LHCN-M2 (cell line): ENCODE measurements at places on chromosomes 12 and 14. TPM values are rescaled to one million over a fixed set of nuclear protein-coding genes. Genes with fewer than 3 reads are reported as not detected.

DNA sequence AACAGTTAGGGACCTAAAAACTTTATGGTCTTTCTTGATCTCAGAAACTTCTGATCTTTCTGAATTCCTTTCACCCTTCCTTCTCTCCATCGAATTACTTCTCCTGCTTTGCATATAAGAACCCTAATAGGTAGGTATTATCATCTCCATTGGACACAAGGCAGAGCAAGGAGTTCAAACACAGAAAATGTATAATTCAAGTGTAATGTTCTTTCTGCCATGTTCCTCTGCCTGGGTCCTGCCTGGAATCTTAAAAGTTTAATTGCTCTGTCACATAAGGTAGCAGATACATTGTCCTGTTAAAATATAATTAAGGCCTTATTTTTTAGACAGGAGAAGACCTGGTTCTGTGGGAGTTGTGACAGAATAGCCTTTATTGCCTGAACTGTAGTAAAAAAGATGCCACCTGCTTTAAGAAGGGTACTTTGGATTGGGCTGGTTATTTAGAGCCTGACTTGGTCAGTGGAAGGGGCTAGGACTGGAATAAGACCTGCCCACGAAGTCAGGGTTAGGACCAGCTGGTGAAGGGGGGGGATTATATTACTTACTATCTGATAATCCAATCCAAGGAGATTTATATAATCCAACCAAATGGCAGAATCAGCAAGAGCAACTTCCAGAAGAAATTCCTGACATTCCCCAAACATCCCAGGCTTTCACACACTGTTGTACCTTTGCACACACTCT is 10.4 kb downstream of the G2E3 start:
- DNase-seq, result no peak

MED13L gene
- 46.8 and 60.0 TPM in 2 replicates for total RNA-seq

KLRB1 gene
- total RNA-seq, result not detected in 2 replicates

DNA sequence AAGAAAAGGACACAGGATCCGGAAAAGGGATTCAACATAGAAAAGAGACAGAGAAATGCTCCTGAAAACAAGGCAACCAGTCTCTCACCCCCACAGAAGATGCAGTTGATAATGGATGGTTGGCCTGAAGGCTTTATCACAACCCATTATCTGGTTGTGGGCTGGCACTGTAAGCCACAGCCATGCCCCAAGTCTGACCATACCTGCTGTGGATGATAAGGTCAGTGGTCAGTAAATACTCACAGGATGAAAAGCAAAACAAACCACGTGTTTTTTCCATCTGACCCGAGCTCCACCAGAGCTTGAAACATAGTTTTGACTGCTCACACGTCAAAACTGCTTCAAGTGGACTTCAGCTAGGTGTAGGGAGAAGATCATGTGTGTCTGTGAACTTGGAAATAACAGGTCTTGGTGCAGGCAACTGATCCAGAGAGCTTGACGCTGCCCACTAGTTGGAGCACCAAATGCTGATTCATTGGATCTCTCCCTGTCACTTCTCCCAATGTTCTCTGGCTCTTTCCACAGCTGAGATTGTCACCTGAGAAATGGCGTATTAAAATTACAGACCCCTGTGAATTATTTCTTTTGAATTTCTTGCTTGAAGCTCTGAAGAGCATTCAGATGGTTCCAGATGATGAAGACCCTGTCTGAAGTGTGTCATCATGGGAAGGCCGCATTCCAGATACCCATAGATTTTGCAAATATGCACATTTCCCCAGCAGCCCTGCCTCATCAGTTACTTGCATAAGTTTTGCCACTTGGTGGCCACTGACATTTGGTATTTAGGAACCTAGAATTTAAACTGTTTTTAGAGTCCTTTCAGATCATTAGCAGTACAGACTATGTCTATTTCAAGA is 8.5 kb downstream of the TMEM233 start:
- no peak for DNase-seq

SRRM4 gene
- total RNA-seq, result not detected in 2 replicates

DNA sequence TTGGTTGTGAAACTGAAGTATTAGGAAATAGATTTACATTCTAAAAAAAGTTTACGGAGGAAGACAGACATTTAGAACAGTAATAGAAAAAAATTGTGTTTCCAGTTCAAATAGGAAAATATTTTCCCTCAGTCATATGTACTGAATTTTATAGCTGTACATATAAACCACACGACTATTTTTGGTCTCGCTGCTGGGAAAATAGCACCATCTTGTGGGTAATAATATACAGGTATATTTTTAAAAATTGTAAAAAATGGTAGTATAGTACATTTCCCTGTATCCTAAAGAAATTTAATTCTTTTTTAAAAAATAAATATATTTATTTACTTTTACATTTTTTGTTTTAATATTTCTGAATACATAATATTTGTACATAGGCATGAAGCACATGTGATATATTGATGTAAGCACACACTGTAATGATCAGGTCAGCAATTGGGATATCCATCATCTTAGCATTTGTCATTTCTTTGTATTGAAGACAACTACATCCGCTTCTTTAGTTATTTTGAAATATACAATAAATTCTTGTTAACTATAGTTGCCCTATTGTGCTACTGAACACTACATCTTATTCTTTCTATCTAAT is 168.6 kb downstream of the ALX1 start:
- DNase-seq, result no peak

- DNase-seq, result no peak
Observed at GRCh38 chr14:63443361-63443760, 99.8 kb downstream of the PPP2R5E start.

GRCh38 chr14:99391671-99392070 is 89.0 kb downstream of the SETD3 start:
- peak; percentile 14 for DNase-seq

DNA sequence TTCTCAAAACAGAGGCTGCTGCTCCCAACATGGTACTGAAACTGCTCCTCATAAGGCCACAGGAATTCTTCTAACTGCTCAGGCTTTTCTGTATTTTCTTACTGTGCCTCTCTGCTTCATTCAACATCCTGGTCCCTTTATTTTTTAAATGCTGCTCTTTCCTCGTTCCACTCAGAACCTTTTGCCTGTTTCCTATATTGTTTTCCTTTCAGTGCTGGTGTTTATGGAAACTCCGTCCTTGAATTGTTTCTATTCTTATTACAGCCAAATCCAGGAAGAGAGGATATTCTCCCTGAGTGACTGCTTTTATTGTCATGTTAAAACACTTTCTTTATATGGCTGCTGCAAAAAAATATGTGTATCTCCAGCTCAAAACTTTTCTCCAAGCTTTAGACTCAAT is 173.0 kb upstream of the E2F7 start:
- DNase-seq, result no peak

DAAM1 gene
- total RNA-seq, result 5.6 and 6.5 TPM in 2 replicates

HOXC12 gene
- total RNA-seq, result 0.34 and 0.38 TPM in 2 replicates

CD69 gene
- total RNA-seq, result not detected in 2 replicates

- DNase-seq, result no peak
Observed at GRCh38 chr12:132027636-132028035, 77.9 kb downstream of the EP400 start.

CMAS gene
- 47.9 and 48.3 TPM in 2 replicates for total RNA-seq

GRCh38 chr12:2583642-2584401 is 210.9 kb upstream of the FKBP4 start:
- DNase-seq, result no peak

GRCh38 chr12:22573181-22573580 is 28.8 kb upstream of the C2CD5 start:
- no peak for DNase-seq

- no peak for DNase-seq
Observed at GRCh38 chr14:80545935-80546854, 334.9 kb upstream of the DIO2 start.

GRCh38 chr14:57390806-57391516 is 575 bp downstream of the NAA30 start:
- peak; percentile 32 for DNase-seq

- no peak for DNase-seq
Observed at GRCh38 chr12:55929306-55929791, 1.6 kb upstream of the DGKA start.

BDKRB2 gene
- 0.06 TPM in 1 of 2 replicates, not detected in the other for total RNA-seq

GRCh38 chr14:89503431-89503996 is 86.5 kb upstream of the FOXN3 start:
- no peak for DNase-seq

DNA sequence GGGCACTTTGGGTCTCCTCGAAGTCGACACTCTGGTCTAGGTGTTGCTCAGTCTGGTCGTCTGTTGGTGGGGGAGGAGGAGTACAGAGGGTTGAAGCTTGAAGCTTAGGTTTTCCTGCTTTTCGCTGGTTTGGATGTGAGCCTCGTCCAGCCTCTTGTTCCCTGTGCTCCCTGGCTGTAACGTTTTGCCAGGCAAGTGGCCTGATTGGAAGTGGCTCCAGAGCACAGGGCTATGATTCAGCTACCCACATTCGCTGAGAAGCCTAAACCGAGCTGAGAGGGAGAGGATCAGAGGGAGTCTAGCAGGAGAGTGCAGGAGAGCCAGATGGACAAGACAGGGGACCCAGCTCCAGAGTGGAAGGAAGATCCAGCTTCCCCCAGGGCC is 6.1 kb downstream of the HOXC10 start:
- peak; percentile 69 for DNase-seq

- peak; percentile 19 for DNase-seq
Observed at GRCh38 chr14:77804592-77804991, 4.7 kb downstream of the ADCK1 start.

TPPP2 gene
- total RNA-seq, result not detected in 2 replicates

- no peak for DNase-seq
Observed at GRCh38 chr12:113936460-113936859, 29.7 kb downstream of the RBM19 start.

MMP19 gene
- total RNA-seq, result 24.1 and 24.9 TPM in 2 replicates

DNA sequence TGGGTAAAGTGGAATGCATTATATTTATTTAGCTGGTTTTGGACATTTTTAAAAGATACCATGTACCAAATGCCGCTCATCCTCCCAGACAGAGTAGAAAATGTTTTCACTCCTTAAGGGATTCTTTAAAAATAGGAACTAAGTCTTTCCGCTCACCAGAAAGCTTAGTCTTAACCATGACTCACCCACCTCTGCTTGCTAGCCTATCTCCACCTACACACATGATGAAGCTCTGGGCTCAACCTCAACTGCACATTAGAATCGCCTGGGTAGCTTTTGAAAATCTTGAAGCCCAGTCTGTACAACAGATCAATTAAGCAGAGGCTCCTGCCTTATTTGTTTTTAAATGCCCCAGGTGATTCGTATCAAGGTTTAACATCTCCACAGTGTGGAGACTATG is 260.5 kb downstream of the NEDD1 start:
- no peak for DNase-seq

CPNE6 gene
- not detected in 2 replicates for total RNA-seq

DNA sequence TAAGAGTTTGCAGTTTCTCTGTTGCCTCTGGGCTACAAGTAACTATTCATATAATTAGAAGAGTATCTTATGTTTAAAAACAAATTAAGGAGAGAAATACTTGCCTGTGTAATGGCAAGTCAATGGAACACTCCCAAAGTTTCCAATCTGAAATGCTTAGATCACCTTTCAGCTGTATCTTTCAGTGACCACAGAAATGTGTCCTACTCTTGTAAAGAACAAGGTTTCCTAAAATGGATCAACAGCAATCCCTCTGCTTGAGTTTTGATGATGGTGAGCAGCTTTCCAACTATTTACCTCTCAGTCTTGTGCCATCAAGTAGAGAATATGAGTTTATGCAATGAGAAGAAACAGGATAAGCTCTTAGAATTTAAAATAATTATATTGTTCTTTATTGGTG is 92.9 kb downstream of the ERGIC2 start:
- DNase-seq, result no peak

- peak; percentile 84 for DNase-seq
Observed at GRCh38 chr14:95260537-95261361, 59.0 kb downstream of the CLMN start.

DNA sequence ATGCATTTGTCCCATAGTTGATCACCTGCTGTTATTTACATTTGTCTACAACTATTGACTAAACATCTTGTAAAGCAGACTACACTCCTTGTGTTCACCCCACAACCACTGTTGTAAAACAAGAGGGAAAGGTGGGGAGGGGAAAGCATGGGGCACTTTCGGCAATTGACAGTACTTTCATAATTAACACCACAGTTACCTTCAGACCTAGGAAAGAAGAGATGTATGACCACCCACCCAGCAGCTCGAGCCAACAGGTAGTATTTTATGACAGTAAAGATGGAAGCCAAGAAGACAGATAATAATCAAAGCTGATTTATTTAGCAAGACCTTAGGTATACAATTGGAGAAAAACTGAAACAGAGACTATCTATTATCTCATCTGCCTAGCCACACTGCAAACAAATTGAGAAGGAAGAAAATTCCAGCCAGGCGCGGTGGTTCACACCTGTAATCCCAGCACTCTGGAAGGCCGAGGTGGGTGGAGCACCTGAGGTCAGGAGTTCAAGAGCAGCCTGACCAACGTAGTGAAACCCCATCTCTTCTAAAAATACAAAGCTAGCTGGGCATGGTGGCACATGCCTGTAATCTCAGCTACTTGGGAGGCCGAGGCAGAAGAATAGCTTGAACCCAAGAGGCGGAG is 11.2 kb downstream of the HECTD4 start:
- DNase-seq, result no peak

DNA sequence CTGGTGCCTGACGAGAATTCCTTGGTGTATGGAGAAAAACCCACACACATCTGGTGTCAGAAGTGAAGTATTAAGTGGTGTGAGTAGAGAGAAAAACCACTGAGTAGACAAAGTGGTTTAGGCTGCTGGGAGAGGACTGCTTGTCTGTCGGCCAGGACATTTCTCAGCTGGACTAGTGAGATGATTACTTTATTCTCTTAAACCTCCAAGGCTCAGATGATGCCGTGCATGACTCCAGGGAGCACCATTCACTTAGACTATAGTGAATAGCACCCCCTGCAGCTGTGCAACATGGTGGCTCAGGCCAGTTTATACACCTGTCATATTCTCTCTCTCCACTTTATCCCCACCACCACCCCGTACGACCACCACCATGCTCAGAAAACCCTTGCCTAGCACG is 28.5 kb upstream of the NFYB start:
- no peak for DNase-seq

DPF3 gene
- total RNA-seq, result 9.5 and 11.1 TPM in 2 replicates

ADAM21 gene
- 1.3 and 1.7 TPM in 2 replicates for total RNA-seq

SLC6A13 gene
- 0.11 TPM in 1 of 2 replicates, not detected in the other for total RNA-seq

DNA sequence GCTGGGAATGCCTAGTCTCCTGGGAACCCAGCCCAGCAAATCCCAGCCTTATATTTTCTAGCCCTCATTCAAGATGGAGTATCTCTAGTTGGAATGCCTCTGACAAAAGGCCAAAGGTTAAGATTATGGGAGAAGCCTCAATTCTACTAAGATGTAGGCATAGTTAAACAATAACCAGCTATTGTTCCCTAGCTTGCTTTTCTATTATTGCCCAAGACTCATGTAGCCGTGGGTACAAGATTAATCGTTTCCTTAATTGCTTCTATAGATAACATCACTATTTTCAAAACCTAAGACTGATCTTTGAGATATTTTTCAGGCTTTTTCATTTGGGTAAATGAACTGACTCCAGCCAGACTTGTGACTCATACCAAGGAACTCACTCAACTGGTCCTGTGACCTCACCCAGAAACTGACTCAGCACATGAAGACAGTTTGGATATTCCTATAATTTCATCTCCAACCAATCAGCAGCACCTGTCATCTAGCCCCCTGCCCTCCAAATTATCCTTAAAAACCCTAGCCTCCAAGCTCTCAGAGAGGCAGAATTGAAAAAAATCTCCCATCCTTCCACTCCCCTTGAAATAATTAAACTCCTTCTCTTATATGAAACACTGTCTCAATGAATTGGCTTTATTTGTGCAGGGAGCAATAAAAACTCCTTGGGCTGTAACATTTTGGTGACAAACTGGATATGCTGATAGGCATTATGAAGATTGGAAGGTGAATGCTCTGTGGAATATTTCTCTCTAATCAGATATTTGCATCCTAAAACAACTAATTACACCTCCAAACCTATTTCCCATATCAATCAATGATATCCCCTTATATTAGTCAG is 589.0 kb downstream of the C12orf50 start:
- peak; percentile 92 for DNase-seq
